Hematopoietic multipotent progenitor cell treated with erythropoietin and hydrocortisone succinate and interleukin-3 and kit ligand, for 8 days (in vitro differentiated cells): ENCODE measurements at places on chromosomes 16 and 17.

DNA sequence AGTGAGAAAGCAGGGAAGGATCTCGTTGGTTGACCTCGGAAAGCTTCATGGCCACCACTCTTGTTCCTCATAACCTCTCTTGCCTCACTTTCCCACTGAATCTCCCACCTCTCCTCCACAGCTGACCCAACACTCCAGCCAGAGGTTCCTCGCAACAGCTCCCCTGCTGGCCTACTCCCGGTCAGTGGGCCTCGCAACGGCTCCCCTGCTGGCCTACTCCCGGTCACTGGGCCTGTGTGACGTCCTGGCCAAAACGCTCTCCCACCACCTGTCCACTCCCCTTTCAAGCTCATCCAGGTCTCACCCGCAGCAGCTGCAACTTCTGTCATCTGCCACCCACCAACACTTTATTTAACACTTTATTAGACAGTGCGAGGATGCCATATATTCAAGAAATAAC is 149.1 kb downstream of the VPS53 start:
- no peak for DNase-seq

DNA sequence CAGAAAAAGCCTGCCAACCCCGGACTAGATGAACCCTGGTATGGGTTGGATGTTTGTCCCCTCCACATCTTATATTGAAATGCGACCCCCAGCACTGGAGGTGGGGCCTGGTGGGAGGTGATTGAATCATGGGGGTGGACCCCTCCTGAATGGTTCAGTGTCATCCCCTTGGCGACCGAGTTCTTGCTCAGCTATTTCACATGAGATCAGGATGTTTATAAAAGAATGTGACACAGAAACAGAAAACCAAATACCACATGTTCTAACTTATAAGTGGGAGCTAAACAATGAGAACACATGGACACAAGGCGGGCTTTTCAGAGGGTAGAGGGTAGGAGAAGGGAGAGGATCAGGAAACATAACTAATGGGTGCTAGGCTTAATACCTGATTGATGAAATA is 576.0 kb upstream of the HSBP1 start:
- DNase-seq = no peak

GRCh38 chr16:8474587-8474986 is 115.7 kb downstream of the TMEM114 start:
- no peak for DNase-seq

DNA sequence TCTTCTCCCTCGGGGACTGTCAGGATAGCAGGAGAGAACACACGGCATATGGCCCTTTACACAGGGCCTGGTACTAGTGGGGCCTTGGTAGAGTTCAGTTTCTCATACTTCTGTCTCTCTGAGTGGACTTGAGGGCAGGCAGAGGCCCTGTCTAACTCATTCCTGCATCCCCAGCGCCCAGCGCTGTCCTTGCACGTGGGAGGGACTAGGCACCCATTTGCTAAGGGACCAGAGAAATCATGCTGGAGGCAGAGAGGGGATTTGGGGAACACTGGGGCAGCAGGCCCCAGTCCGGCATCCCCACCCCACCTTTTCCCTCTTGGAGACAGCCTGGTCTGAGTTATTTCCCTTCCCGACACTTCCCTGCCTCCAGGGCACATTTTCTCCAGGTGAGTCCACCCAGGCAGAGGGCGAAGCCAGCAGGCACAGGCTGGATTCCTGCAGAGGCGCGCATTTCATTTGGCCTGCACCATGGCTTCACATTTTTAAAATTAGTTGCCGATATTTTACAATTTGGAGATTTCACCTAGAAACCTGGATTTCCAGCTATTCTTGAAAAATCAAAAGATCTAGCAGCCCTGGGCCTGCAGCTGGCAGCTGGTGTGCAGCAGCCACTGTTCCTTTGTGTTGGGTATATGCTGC is 9.7 kb upstream of the NKD1 start:
- DNase-seq = no peak

GRCh38 chr17:1617620-1618174 is 10.9 kb downstream of the SLC43A2 start:
- DNase-seq = peak; percentile 29
